ENCODE measurements at places on chromosomes 3 and 15.
A peak's percentile ranks its signal among the peaks of the same experiment; 100 is the strongest.

GRCh38 chr15:87623832-87624231, 632.7 kb downstream of the NTRK3 start:
- no peak for ATAC-seq

DNA sequence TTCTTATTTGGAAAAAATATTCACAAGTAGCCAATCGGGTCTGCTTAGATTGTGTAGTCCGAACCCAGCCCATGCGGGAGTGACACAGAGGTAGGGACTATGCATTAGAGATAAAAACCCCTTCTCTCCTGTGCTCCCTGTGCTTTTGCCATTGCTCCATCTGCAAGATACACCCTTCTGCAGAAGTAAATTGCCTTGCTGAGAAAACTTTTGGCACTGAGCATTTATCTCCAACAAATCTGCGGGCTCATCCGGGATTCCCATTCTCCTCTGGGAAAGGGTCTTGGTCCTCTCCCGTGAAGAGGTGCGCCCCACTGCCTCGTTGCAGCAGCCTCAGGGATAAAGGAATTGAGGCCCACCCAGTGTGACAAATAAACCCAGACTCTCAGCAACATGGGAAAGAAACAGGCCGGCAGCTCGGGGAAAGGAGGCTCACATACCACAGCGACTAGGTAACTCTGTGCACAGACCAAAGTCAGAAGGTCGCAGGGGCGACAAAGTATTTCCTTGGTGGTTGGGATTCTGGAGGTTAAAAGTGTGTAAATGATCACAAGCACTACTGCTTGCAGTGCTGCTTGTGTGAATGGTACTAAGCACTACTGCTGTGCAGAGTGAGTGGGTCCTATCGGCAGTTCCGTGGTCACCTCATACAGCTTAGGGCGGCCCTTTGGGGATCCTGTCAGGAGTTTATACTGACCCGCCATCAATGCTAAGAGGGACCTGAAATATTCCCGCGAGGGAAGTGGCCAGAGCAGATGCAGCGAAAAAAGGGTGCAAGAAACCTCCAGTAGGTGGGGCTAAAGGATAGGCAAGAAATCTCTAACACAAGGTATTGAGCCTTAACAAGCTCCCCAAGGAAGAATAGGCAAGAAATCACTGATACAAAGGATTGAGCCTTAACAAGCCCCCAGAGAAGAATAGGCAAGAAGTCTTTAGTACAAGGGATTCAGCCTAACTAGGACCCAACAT, 54.3 kb downstream of the GSK3B start:
- no peak for ATAC-seq

DNA sequence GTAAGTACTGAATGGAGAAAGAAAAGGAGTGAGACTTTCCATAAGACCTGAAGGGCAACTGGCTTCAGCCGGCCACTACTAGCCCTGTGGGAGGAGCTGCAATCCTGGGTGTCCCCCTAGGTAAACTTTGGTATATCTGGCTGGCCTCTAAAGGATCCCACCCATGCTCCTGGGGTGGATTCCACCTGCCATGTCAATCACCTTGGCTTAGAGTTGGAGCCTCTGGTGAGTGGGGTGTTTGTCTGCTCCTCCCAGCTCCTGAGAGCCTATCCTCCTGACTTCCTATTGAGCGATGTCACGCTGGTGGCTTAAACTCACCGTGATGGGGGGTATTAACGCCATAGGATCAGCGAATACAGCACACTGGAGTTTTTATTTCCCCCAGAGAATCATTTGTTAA, 2.6 kb downstream of the SPTBN5 start:
- ATAC-seq = no peak

DNA sequence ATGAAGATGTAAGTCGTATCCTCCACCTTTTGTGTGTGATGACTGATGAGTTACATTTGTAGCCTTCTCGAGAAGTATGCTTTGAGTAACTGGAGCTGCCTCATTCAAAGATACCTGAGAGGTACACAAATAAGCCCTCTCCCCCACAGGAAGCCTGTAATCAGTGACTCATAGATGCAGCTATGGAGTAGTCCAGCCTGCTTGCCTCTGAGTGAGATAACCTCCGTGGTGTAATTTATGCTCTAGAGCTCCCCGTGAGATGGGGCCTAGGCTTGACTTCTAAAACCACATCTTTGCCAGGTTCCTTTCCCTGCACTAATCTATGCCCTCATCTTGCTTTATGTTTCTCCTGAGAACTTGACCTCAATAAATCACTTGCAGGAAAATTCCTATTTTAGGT, 291.7 kb downstream of the SUCLG2 start:
- no peak for ATAC-seq

GRCh38 chr3:175267121-175267531, 408.0 kb downstream of the NAALADL2 start:
- ATAC-seq = peak; percentile 62

- peak; percentile 67 for ATAC-seq
Observed at GRCh38 chr3:105448338-105448982, 81.8 kb downstream of the ALCAM start.

DNA sequence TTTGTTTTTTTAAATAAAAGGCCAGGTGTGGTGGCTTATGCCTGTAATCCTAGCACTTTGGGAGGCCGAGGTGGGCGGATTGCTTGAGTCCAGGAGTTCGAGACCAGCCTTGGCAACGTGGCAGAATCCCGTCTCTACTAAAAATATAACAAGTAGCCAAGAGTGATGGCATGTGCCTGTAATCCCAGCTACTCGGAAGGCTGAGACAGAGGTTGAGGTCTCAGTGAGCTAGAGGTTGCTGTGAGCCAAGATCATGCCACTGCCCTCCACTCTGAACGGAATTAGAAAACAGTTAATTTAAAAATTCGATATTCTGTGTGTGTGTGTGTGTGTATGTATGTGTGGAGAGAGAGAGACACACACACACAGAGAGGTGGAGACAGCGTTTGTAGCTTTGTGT, 58.8 kb downstream of the TCF12 start:
- ATAC-seq = no peak

- ATAC-seq = no peak
Observed at GRCh38 chr3:45665101-45665572, 24.1 kb upstream of the SACM1L start.

Data from SK-N-SH treated with all-trans-retinoic acid at 6 μM for 48 hours (cell line).